ENCODE measurements at places on chromosomes 2 and 18.

DNA sequence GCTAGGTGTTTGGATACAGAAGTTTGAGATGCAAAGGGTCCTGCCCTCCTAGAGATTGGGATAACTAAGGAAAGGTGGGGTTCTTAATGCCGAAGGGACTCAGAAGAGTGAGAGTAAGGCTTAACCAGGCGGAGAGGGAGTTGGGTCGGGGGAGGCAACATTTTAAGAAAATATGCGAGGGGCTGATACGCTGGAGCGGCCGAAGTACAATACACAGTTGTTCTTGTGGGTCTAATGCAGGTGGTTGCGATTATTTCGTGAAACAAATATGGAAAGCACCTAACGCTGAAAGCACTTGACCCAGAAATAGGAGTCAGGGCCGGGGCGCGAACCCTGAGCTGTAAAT, 344 bp upstream of the MRPL33 start:
- no peak for DNase-seq

DNA sequence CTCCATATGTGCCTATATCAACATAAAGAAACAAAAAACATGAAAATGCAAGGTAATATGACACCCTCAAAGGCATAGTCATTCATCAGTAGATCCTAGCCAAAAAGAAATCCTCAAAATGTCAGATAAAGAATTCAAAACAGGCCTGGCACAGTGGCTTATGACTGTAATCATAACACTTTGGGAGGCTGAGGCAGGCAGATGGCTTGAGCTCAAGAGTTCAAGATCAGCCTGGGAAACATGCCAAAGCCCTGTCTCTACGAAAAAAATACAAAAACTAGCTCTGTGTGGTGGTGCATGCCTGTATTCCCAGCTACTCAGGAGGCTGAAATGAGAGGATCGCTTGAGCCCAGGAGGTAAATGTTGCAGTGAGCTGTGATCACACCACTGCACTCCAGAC, 284.6 kb upstream of the KLHL29 start:
- DNase-seq, result no peak

- no peak for DNase-seq
Observed at GRCh38 chr2:160910681-160911080, 249.5 kb upstream of the TANK start.

GRCh38 chr2:144705328-144706245, 185.7 kb upstream of the ZEB2 start:
- no peak for DNase-seq

DNA sequence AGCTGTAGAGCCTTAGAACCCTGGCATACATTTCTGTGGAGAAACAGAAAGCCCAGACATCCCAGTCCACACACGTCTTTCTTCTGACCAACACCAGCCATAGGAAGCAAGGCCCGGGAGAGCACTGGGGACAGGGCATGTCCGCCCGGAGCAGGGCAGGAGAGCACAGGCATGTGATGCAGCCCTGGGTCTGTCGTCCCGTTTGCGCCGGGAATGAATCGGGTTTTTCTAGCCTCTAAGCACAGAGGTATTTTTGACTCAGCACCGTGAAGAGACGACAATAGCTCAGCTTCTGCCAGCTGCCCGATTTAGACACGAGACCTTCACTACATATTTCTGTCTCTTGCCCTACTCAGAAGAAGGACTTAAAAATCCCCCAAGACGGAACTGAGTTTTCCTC, 7.3 kb upstream of the AMMECR1L start:
- DNase-seq, result no peak
